ENCODE measurements at places on chromosomes 4 and X.
A peak's percentile ranks its signal among the peaks of the same experiment; 100 is the strongest.

DNA sequence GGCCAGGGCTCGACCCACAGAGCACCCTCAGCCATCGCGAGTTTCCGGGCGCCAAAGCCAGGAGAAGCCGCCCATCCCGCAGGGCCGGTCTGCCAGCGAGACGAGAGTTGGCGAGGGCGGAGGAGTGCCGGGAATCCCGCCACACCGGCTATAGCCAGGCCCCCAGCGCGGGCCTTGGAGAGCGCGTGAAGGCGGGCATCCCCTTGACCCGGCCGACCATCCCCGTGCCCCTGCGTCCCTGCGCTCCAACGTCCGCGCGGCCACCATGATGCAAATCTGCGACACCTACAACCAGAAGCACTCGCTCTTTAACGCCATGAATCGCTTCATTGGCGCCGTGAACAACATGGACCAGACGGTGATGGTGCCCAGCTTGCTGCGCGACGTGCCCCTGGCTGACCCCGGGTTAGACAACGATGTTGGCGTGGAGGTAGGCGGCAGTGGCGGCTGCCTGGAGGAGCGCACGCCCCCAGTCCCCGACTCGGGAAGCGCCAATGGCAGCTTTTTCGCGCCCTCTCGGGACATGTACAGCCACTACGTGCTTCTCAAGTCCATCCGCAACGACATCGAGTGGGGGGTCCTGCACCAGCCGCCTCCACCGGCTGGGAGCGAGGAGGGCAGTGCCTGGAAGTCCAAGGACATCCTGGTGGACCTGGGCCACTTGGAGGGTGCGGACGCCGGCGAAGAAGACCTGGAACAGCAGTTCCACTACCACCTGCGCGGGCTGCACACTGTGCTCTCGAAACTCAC, 3.6 kb downstream of the MID1IP1 start:
- no peaks in the 10 kb centered on the region for H3K36me3 ChIP-seq
- peak overlapping the region; percentile 67 for H3K4me3 ChIP-seq
- no peaks in the 10 kb centered on the region for H3K27me3 ChIP-seq
- peak; percentile 70 for DNase-seq
- H3K4me1 ChIP-seq, result peaks cover 3% of the 10 kb centered on the region

- H3K36me3 ChIP-seq, result no peaks in the 10 kb centered on the region
- no peak overlapping the region for H3K27ac ChIP-seq
- no peak overlapping the region for H3K4me3 ChIP-seq
- DNase-seq, result no peak
- H3K4me1 ChIP-seq, result no peaks in the 10 kb centered on the region
- no peaks in the 10 kb centered on the region for H3K27me3 ChIP-seq
Measured at GRCh38 chrX:20315140-20315539, 48.4 kb upstream of the RPS6KA3 start.

DNA sequence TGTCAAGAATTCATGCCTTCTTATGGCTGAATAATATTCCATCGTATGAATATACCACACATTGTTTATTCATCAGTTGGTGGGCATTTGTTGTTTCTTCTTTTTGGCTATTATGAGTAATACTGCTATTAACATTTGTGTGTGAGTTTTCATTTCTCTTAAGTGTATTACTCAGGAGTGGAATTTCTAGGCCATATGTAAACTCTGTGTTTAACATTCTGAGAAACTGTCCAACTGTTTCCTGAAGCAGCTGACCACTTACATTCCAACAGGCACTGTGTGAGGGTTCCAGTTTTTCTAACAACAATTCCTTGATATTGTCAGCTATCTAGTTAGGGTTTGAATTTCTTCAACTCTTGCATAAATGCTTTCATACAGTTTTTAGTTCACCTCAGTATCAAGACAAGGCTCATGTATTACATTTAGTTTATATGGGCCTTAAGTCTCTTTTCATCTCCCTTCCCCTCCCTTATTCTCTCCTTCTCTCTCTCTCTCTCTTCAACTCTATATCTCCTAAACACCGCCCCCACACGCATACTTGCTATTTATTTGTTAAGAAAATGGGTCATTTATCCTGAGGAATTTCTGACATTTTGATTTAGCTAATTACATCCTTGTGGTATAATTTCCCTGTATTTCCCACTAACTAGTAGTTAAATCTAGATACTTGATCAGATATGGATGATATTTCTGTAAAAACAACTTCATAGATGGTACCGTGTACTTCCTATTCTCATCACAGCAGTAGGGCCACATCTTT, 77.4 kb downstream of the WDR19 start:
- no peak for DNase-seq
- H3K4me1 ChIP-seq, result no peaks in the 10 kb centered on the region
- H3K36me3 ChIP-seq, result peaks cover 18% of the 10 kb centered on the region
- H3K27me3 ChIP-seq, result no peaks in the 10 kb centered on the region
- no peak overlapping the region for H3K4me3 ChIP-seq

GRCh38 chrX:41005445-41005992, 79.7 kb upstream of the USP9X start:
- H3K4me1 ChIP-seq, result no peaks in the 10 kb centered on the region
- DNase-seq, result no peak
- H3K4me3 ChIP-seq, result no peak overlapping the region
- H3K36me3 ChIP-seq, result no peaks in the 10 kb centered on the region
- no peak overlapping the region for H3K27ac ChIP-seq

GRCh38 chr4:20305976-20306375, 54.3 kb downstream of the SLIT2 start:
- no peaks in the 10 kb centered on the region for H3K27me3 ChIP-seq
- H3K4me1 ChIP-seq, result no peaks in the 10 kb centered on the region
- H3K27ac ChIP-seq, result no peak overlapping the region
- no peak for DNase-seq
- no peak overlapping the region for H3K4me3 ChIP-seq
- no peaks in the 10 kb centered on the region for H3K36me3 ChIP-seq

DNA sequence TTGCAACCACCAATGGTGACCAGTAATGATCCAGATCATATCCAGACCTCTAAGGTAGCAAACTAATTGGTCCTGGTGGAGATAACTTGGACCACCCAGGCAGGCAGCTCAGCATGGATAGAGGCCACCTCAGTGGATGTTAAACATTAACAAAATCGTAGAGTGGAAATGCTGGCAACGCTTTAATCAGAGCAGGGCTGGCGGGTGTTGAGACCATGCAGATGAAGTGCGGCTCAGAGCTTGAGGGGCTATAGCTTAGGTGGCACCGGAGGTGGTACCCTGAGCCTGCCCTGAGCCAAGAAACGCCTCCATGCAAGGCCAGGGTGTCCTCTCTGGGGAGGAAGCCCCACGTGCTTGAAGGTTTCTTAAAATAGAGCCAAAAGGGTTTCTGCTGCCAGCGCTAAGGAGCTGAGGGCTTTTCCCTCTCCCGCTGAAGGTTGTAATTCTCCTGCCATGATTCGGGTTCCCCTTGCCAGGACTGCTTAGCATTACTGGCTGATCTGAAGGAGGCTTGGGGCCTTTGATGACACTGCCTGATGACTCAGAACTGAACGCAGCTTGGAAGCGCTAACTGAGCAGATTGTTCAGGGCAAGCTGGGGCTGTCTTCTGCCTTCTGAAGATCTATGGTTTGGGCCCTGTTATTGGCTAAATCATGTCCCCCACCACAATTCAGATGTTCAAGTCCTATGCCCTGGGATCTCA, 177.8 kb upstream of the ATP6AP2 start:
- H3K4me3 ChIP-seq, result no peak overlapping the region
- no peak for DNase-seq
- no peaks in the 10 kb centered on the region for H3K36me3 ChIP-seq
- no peak overlapping the region for H3K27ac ChIP-seq
- no peaks in the 10 kb centered on the region for H3K4me1 ChIP-seq

DNA sequence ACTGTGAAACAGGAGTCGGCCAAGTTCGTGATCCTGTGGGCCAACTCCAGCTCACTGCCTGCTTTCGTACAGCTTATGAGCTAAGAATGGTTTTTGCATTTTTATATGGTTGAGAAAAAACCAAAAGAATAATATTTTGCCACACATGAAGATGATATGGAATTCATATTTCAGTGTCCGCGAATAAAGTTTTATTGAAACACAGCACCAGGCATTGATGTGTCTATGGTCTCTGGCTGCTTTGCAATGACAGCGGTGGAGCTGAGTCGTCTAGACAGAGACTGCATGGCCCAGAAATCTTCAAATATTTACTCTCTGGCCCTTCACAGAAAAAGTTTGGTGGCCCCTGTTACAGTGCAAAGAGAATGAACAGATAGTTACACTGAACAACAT, 20.2 kb downstream of the CLCN4 start:
- H3K36me3 ChIP-seq, result no peaks in the 10 kb centered on the region
- no peak overlapping the region for H3K4me3 ChIP-seq
- no peak overlapping the region for H3K27ac ChIP-seq
- DNase-seq, result no peak
- H3K4me1 ChIP-seq, result no peaks in the 10 kb centered on the region

DNA sequence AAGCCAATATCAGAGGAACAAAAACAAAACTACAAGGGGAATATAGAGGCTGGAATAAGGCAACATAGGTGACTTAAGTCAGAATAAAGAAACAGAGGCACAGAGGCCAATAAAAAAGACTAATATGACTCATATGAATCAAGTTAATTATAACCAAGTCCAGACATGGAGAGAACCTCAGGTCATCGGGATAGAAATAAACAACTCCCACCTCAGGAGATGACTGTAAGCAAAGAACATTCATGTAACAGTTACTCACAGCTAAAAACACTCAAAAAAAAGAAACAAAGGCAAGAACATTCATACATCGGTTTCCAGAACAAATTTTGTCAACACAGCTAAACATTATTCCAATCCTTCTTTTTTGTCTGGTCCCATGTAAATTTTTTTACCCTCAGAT, 60.3 kb upstream of the RXFP1 start:
- no peaks in the 10 kb centered on the region for H3K4me1 ChIP-seq
- no peaks in the 10 kb centered on the region for H3K27me3 ChIP-seq
- DNase-seq, result no peak
- H3K4me3 ChIP-seq, result no peak overlapping the region
- H3K27ac ChIP-seq, result no peak overlapping the region
- H3K36me3 ChIP-seq, result no peaks in the 10 kb centered on the region

GRCh38 chr4:48268956-48269860, at the start of gene TEC:
Gene TEC (minus strand): TSS chr4:48269838. CDS start chr4:48228614, 41,224 bp downstream.
- H3K4me3 ChIP-seq, result peak within 1 kb of the TSS; percentile 95
- H3K36me3 ChIP-seq, result no peaks in the 10 kb centered on the region
- no peaks in the 10 kb centered on the region for H3K27me3 ChIP-seq
- peak within 1 kb of the TSS; percentile 90 for H3K27ac ChIP-seq

DNA sequence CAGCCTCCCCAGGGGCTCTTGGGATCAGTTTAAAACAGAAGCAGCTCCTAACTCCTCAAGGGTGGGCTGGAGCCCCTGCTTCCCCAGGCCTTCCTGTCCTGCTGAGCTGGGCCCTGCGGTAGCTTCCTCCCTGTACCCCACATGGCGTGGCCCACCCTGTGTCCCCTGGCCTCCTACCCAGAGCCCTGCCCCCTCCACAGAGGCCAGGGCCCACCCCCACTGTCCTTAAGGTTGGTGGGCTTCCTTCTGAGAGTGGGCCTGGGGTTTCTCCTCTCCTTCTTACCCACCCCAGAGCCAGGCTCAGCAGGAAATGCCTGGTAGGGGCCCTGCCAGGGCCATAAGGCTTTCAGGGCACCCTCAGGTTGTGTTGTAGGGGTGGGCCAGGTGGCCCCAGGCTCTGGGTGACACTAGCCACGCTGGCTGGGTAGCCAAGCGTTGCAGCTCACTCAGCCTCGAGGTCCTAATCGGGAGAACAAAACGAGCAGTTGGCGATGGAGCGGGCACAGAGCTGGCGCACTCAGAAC, 11.6 kb downstream of the SH3BP2 start:
- peak; percentile 63 for DNase-seq
- no peak overlapping the region for H3K4me3 ChIP-seq
- peaks cover 85% of the 10 kb centered on the region for H3K4me1 ChIP-seq
- H3K36me3 ChIP-seq, result no peaks in the 10 kb centered on the region
- H3K27ac ChIP-seq, result peak overlapping the region; percentile 85

- H3K36me3 ChIP-seq, result no peaks in the 10 kb centered on the region
- no peaks in the 10 kb centered on the region for H3K27me3 ChIP-seq
- DNase-seq, result no peak
- H3K4me3 ChIP-seq, result no peak overlapping the region
Measured at GRCh38 chr4:70277121-70277520, 34.7 kb downstream of the CSN3 start.

DNA sequence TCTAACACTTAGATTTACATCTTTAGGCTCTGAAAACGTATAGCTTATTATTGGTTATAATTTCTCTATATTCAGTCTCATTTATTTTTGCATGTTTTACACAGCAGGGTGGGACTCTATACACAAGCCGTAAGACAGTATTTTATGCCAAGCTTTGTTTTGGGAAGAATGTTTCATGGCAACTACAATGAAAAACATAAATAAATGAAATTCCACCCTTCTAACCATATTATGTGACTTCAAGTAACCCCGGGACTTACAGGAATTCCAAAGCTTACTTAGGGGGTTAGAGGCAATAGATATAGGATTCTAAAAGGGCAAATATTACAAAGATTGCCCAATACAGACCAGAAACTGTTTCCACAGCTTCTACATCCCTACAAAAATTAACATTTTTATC, 370.9 kb downstream of the PRR32 start:
- H3K36me3 ChIP-seq, result no peaks in the 10 kb centered on the region
- no peak overlapping the region for H3K4me3 ChIP-seq
- DNase-seq, result no peak
- no peak overlapping the region for H3K27ac ChIP-seq
- no peaks in the 10 kb centered on the region for H3K4me1 ChIP-seq

DNA sequence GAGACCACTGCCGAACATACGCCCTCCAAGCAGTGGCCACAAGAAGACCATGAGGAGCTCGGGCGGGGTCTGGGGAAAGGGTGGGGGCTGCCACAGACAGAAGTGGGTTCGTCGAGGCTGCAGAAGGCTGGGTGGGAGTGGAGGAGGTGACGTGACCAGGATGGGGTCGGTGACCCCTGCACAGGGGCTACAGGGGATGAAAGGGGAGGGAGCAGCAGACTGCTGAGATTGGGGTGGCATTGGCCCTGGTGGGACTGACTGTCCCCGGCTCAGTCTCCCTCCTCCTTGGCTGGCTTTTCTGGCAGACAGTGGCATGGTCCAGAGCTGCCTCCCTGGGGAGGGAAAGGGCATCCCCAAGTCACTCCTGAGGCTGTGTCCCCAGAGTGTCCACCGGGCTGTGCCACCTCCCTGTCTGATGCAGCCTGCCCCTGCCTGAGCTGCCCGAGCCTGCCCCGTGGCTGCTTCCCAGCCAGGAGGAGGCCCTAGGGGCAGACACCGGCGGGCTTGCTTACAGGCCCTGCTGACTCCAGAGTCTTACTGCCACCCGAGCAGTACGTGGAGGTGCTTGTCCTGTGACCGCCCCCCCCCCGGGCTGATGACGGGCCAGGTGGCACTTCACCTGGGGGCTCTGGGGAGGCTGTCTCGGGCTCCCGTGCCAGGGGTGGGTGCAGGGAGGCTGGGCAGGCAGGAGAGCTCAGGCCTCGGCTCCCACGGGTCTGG, 7.2 kb downstream of the SH3BP2 start:
- H3K27me3 ChIP-seq, result no peaks in the 10 kb centered on the region
- peak overlapping the region; percentile 87 for H3K27ac ChIP-seq
- H3K36me3 ChIP-seq, result no peaks in the 10 kb centered on the region

GRCh38 chr4:170051402-170051801, 25.2 kb upstream of the MFAP3L start:
- no peaks in the 10 kb centered on the region for H3K4me1 ChIP-seq
- no peaks in the 10 kb centered on the region for H3K36me3 ChIP-seq
- no peak for DNase-seq
- H3K4me3 ChIP-seq, result no peak overlapping the region

GRCh38 chr4:47002580-47002979, 9.2 kb upstream of the GABRA4 start:
- DNase-seq, result no peak
- no peak overlapping the region for H3K27ac ChIP-seq
- H3K4me3 ChIP-seq, result no peak overlapping the region
- H3K27me3 ChIP-seq, result no peaks in the 10 kb centered on the region
- H3K36me3 ChIP-seq, result no peaks in the 10 kb centered on the region
- no peaks in the 10 kb centered on the region for H3K4me1 ChIP-seq

- H3K27ac ChIP-seq, result no peak overlapping the region
- H3K27me3 ChIP-seq, result no peaks in the 10 kb centered on the region
- no peak overlapping the region for H3K4me3 ChIP-seq
- H3K4me1 ChIP-seq, result peaks cover 10% of the 10 kb centered on the region
Measured at GRCh38 chr4:81786063-81786763, 314.5 kb upstream of the RASGEF1B start.
